ENCODE measurements at places on chromosomes 16 and 17.

GRCh38 chr17:67046398-67046797 lies 2.0 kb downstream of the CACNG1 start:
- no peak for DNase-seq

GRCh38 chr17:18280249-18280648 lies 19.8 kb downstream of the MIEF2 start:
- no peak for DNase-seq

DNA sequence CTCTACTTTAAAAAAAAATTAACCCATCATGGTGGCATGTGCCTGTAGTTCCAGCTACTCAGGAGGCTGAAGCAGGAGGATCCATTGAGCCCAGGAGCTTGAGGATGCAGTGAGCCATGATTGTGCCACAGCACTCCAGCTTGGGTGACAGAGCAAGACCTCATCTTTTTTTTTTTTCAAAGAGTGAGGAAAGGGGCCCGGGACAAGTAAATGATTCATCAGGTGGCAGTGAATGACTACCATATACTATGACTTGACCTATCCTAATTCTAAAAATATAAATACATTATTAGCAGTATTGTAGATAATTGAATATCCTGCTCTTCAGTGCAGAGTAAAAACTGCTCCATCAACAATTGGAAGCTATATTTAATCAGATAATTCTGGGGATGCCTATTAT lies 55.3 kb downstream of the CLUH start:
- no peak for DNase-seq

GRCh38 chr16:54976651-54977200 lies 46.1 kb downstream of the IRX5 start:
- DNase-seq: no peak

DNA sequence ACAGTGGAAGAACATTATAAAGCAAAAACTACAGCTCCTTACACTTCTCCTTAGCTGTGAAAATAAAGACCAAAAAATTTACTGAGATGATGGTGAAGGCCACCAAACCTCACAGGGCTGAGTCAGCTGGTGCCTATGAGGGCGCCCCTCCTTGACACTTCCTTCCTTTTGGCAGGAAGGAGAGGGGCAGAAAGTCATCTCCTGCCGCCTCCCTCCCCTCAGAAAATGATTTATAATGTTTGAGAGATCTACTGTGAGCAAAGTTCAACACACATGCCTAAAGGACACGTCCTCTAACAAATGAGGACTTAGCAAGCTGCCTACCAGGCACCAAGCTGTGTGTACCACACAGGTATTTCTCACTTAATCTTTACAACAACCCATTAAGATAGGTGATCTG lies 245.7 kb downstream of the PRKCA start:
- no peak for DNase-seq

GRCh38 chr17:11671126-11671525 lies 72.9 kb downstream of the DNAH9 start:
- DNase-seq: no peak

DNA sequence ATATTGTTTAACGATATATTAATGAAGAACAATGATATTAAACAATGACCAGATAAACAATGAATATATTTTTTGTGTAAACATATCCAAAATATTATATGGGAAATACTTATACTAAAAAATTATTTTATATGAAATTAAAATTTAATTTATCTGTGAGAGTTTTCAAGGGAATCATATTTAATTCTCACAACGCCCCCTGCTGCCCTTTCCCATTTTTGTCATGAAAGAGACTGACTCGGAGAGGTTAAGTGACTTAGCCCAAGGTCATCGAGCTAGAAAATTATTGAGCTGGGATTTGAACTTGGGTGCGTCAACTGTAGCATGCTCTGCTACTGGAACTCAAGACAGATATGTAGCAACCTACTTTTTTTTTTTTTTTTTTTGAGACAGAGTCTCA lies 7.2 kb upstream of the MYCBPAP start:
- DNase-seq: no peak

- DNase-seq: no peak
These were observed 414.6 kb downstream of the SLC39A11 start for GRCh38 chr17:72677714-72678390.

- no peak for DNase-seq
These were observed 14.9 kb downstream of the IRF8 start for GRCh38 chr16:85913688-85914422.

DNA sequence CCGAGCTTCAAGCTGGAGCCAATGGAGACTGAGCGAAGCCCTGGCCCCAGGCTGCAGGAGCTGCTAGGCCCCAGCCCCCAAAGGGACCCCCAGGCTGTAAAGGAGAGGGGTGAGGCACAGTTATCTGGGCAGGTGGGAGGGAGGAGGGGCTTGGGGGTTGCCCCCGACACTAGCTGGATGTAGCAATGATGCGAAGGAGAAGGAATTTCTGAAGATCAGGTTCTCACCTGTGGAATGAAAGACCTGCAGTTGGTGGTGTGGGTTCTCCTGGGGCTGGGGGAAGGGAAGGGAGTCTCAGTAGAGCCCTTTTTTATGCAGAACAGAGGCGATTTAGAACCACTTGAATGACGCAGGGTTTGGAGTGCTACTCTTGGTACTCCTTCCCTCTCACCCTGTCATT lies 1.8 kb downstream of the ZNF263 start:
- DNase-seq: no peak

DNA sequence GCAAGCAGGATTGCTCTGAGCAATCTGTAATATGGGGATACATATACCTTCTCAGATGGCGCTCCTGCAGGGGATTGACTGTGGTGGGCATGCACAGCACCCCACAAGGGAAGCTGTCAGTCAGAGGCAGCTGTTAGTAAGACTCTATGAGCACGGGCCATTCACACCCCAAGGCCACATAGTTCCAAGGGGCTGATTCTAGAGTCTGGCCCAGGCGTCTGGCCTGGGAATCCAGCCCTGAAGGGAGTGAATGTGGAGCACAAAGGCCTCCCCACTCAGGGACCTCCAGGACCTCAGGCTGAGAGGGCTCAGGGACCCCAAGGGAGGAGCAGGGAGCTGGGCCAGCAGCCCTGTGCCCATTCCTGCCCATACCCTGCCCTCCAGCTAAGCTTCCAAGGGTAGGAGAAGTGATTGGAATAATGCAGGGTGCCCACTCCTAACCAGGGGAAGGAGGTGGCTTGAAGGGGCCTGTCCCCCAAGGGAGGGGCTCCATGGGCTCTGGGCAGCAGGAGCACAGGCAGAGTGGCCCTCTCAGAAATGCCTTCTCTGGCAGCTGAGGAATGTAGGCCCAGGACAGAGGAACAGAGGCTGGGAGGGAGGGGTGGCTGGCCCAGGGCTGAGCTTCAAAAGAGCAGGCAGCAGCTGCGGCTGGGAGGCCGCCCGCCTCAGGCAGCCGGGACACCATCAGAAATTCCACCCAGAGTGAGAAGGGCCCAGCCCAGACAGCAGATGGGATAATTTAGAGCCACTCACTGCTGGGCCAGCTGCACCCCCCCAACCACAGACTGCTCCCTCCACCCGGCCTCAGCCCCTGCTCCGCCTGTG lies 48.9 kb upstream of the MRPS23 start:
- peak; percentile 60 for DNase-seq

GRCh38 chr17:7560172-7561027 lies 1.3 kb upstream of the SENP3 start:
- peak; percentile 90 for DNase-seq

DNA sequence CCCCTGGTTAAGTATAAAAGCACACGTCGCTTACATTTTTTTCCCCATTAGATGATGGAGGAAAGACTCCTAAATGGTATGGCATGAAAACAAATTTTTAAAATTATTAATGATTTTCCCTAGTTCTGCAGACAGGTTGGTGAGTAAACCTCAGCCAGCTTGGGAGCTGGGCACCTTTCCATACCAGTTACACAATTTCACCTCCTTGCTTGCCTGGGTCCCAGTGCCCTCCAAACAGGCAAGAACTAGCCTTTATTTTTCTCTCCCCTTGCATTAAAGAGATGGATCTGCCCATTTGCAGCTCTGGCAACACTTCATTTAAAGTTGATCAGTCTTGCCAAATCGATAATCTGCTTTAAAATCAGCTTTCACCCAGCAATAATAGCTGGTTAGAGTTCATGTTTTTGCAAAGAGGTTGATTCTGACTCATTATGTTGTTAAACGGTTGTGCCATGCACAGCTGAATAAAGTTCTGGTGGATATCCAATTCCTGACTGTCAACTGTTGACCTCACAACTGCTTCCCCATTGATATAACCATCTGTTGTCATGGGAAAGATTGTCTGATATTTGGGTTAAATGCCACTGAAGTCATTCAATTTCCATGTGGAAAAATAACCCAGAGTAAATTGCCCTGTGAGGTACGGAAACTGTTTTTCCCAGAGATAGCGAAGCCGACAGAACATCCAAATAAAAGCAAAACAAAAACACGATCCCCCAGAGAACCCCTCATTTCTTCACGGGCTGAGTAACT lies 1.3 kb downstream of the C17orf58 start:
- DNase-seq: no peak

DNA sequence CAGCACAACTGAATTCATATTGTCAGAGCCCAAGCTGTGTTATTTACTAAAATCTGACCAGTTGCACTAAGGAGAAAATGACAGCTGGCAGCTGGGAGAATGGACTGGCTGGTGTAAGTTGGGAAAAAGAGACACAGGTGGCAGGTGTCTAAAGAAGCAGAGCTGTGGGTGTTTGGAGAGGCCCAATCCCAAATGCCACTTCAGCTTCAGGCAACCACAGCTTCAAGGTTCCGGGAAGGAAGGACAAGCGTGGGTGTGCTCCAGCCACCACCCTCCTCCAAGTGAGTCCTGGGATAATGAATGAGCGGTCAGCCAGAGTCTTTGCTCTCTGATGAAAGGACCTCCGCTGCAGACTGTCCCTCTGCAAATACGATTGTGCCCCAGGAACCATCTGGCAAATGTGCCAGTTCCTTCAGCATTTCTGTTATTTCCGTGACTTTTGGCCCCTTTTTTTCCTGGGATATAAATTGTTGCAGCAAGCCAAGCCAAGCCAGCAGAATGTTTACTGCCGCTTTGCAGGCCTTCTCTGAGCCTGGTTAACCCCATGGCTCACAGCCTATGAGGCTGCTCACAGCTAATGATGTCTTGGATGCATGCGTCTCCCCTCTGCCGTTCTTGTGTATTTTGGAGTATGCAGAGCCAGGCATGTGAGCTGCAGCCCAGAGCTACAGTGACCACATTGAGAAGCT lies 9.5 kb upstream of the RHBDL3 start:
- DNase-seq: no peak

GRCh38 chr16:56871172-56871593 lies 6.2 kb downstream of the SLC12A3 start:
- no peak for DNase-seq

DNA sequence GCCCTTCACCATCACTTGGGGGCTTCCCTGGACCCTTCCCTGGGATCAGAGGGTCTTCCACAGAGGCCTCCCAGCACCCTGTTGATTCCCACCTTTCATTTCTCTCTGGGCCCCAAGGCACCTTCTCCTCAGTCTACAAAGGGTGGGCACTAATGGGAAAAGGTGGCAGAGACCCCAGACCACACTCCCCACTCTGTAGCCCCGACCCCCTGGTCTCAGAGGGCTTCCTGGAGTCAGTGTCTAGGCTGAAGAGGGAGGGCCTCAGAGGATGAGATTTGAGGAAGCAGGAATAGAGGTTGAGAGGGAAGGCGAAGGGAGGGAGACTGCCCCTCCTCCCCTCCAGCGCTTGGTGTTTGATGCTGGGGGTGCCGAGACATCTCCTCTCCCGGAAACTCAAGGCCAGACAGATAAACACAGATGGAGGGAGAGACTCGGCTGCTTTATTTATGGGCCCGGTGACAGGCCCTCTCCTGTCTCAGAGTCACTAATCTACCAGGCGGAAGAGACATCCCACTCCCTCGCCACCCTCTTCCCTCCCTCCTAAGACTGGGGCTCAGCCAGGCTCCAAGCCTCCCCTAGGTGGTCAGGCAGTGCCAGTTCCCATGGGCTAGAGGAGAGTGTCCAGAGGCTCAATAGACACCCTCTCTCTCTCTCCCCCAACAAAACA lies 18.5 kb upstream of the SP2 start:
- no peak for DNase-seq

DNA sequence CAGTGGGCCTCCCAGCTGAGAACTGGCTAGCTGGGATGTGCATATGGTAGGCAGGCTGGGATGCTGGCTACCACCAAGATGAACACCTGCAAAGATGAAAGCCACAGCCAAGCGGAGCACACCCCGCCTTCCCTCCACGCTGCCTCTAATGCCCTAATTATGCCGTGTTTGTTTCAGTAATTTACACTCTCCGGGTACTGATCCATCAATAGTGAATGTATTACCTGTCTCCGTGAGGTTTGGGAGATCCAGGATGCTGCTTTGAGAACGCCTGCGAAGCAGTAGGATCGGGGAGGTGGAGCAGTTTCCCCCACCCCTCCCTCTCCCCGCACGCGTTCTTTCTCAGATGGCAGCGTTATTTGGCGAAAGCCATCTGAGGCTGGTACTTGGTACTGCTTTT lies 28.9 kb upstream of the GSE1 start:
- DNase-seq: no peak

GRCh38 chr17:8695916-8696415 lies 48.7 kb downstream of the CCDC42 start:
- no peak for DNase-seq

- DNase-seq: no peak
These were observed 43.9 kb downstream of the CHD9 start for GRCh38 chr16:53098526-53099317.

- no peak for DNase-seq
These were observed 159.1 kb downstream of the CDH11 start for GRCh38 chr16:64962786-64963185.

- no peak for DNase-seq
These were observed 13.9 kb downstream of the CNEP1R1 start for GRCh38 chr16:50038756-50039529.

- peak; percentile 70 for DNase-seq
These were observed 20.2 kb downstream of the NGFR start for GRCh38 chr17:49515196-49515770.

DNA sequence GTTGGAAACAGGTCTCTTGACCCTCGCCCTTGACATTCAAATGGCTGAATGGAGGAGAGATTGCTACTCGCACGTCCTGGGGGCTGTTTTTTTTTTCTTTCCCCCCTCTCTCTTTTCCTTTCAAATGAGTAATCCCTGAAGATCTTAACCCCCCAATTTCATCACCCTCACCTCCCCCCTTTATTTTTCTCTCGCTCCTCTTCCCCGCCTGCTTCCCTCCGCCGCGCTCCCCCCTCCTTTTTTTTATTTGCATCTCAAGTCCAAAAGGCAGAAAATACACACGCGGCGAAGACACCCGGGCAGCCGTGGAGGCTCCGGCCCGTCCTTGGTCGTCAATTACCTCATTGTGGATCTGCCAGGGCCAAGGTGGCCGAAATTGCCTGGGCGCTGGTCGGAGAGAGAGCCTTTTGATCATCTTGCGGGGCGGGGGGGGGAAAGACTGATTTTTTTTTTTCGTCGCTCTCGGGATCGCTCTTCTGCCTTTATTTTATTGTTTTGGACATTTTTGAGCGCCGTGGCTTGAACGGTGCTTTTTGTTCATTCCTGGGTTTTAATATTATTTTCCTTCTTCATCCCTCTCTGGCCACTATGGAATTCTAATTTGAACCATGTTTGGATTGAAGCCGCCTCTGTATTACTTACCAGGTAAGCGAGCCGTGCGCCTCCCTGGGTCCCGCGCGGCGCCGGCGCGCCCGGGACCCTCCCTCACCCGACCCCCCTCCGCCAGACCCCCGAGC lies 57.2 kb upstream of the GSE1 start:
- no peak for DNase-seq

- DNase-seq: no peak
These were observed 1.9 kb upstream of the C16orf74 start for GRCh38 chr16:85752511-85753420.

Data from H1 (cell line).